Activated CD4-positive, alpha-beta T cell treated with anti-CD3 and anti-CD28 coated beads, Interleukin-2, amount 10 ng/mL, durations not matched to agents 7 days and 5 days (primary cell): ENCODE measurements at places on chromosomes 13 and 19. TPM values are rescaled to one million over a fixed set of nuclear protein-coding genes. Genes with fewer than 3 reads are reported as not detected.

GRCh38 chr13:71217827-71218226, 649.2 kb downstream of the DACH1 start:
- H3K27ac ChIP-seq: no peak overlapping the region
- H3K4me3 ChIP-seq: no peak overlapping the region
- H3K27me3 ChIP-seq: no peaks in the 10 kb centered on the region
- H3K36me3 ChIP-seq: no peaks in the 10 kb centered on the region
- no peak for DNase-seq

DNA sequence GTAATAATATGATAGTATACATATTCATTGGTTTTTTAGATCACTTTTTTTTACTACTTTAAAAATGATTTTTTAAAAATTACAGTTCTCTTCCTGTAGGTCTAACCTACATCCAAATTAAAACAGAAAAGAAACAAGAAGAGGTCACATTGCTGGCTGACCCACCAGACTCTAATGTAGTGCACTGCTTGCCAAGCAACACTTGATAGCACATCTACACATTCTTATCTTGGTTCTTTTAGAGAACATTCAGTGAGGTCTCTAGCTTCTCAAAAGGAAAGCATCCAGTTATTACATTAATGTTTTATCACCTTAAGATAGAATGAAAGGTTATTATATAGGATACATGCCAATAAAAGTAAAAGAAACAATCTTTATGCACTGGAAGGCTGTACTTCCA, 35.6 kb downstream of the NDFIP2 start:
- peaks cover 23% of the 10 kb centered on the region for H3K36me3 ChIP-seq
- peaks cover 52% of the 10 kb centered on the region for H3K4me1 ChIP-seq
- H3K27me3 ChIP-seq: no peaks in the 10 kb centered on the region
- DNase-seq: no peak
- H3K4me3 ChIP-seq: no peak overlapping the region

DNA sequence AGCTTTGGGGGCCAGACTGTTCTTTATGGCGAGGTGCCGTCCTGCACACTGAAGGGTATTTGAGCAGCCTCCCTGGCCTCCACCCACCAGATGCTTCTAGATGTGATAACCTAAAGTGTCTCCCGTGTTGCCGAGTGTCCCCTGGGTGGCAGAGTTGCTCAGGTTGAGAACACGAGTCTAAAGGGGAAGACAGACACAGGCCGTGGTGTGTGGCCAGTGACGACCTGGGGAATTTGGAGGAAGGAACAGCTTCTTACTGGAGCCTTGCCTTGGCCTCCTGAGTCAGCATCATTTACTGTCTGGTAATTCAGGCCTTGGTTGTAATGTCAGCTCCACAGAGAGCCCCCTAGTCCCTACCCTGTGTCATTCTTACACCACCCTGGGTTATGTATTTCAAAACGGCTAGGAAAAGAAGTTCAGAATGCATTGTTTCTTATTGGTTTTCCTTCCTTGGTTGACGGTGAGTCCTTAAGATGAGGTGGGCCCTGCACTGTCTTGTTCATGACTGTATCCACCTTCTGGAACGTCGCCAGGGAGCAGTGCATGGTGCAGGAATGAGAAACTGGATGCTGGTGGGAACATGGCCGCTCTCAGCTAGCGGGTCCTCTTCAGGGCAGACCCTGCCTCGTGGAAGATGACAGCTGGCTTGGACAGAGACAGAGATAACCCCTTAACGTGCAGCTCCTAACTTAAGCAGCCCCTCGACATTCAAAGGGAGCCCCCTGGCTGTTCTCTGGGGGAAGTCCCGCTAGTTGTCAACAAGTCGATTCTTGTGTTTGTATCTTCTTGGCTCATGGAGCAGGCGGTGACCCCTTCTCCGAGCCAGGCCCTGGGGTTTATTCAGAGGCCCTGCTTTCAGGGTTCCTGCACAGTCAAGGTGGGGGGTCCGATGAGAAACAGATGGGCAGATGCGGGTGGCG, 7.2 kb downstream of the SIN3B start:
- DNase-seq: no peak
- no peak overlapping the region for H3K27ac ChIP-seq
- H3K27me3 ChIP-seq: no peaks in the 10 kb centered on the region
- no peak overlapping the region for H3K4me3 ChIP-seq
- peaks cover 6% of the 10 kb centered on the region for H3K4me1 ChIP-seq

GRCh38 chr13:111165241-111166010, 50.3 kb downstream of the ARHGEF7 start:
- DNase-seq: no peak
- peaks cover 67% of the 10 kb centered on the region for H3K36me3 ChIP-seq
- H3K27me3 ChIP-seq: no peaks in the 10 kb centered on the region
- H3K4me3 ChIP-seq: no peak overlapping the region

GRCh38 chr19:17266589-17266974, 661 bp upstream of the BABAM1 start:
- peaks cover 27% of the 10 kb centered on the region for H3K4me1 ChIP-seq
- H3K4me3 ChIP-seq: peak overlapping the region; percentile 80
- H3K36me3 ChIP-seq: peaks cover 11% of the 10 kb centered on the region

The VSIG10L gene
- 0.99 TPM for total RNA-seq
